ENCODE measurements at places on chromosomes 16 and 17.

GRCh38 chr17:47413872-47414271 is 90.1 kb downstream of the EFCAB13 start:
- no peak for DNase-seq

DNA sequence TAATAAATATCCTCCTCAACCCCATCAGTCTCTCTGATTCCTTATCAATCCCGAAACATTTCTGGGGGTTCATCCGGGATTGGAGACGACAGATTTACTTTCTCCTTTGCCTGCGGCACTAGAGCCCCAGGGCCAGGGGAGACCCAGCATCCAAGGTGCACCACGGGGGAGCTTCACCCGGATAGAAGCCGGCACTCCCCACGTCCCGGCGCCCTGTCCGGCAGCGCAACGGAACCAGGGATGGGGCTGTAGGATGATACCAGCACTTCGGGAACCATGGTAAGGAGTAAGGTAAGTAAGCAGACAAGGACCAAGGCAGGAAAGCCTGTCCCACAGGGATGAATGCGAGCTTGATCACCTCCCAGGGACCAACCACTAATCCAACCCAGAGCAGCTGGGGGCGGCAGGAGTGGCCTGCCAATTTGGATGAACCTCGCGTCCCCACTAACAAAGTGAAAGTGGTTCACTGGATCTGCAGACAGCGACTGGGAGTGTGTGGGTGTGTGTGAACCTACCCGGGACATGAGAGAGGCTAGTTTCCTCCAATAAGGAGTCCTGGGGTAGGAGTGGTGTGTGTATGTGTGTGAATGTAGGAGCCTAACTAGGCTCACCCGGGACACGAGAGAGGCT is 11.9 kb downstream of the POLR3K start:
- no peak for DNase-seq

DNA sequence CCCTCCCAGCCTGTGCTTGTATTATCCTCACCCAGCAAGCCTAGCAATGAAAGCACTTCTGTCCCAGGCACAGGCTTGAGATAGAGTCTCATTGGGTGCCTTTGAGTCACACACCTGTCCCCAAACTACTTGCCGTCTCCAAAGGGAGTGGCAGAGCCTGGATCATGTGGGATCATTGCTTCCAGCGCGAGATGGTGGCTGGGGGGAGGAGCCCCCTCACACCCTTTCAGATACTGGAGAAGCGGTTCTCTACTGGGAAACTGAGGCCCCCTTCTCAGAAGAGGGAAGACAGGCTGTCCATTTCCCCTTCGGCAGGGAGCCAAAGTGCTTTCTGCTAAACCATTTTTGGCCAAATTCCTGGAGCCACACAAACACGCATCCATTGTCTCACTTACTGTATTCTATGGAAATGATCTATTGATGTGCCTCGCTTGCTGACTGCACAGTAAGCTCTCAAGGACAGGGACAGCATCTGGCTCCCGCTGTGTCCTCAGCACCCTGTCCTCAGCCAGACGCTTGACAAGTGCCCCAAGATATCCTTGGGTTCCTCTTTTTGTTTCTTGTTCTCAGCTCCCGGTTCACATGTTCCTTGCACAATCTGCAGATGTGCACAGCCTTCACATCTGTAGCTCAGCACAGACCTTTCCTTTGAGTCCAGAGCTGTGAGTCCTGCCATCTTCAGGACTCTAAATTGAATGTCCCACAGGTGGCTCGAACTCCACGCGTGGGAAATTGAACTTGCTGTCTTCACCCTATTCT is 26.0 kb upstream of the DLX3 start:
- no peak for DNase-seq

GRCh38 chr16:56589141-56590039 is at the start of gene MT3:
TSS of gene MT3 (plus strand) at chr16:56589528. CDS start at chr16:56589591, 63 bp downstream.
- DNase-seq = peak; percentile 85

GRCh38 chr16:7026639-7027038 is 306.0 kb upstream of the RBFOX1 start:
- DNase-seq = no peak

GRCh38 chr16:78931678-78932077 is 668.9 kb downstream of the MAF start:
- DNase-seq = no peak

DNA sequence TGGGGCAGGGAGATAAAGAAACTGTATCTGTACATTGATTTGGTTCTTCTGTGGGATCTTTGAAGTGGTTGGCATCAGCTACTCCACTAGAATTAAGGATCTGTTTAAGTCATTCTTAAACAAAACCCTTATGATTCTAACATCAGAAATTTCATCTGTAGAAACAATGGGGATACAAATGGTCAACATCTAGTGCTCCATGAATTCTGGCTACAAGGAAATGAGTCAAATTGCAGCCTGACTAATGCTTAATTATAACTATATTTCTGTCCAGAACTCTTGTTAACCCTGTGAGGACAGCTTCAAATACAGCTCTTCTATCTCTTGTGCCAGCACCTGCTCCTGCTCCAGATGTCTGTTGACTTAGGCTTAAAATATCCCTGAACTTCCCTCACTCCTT is 13.9 kb upstream of the GINS3 start:
- DNase-seq = no peak

DNA sequence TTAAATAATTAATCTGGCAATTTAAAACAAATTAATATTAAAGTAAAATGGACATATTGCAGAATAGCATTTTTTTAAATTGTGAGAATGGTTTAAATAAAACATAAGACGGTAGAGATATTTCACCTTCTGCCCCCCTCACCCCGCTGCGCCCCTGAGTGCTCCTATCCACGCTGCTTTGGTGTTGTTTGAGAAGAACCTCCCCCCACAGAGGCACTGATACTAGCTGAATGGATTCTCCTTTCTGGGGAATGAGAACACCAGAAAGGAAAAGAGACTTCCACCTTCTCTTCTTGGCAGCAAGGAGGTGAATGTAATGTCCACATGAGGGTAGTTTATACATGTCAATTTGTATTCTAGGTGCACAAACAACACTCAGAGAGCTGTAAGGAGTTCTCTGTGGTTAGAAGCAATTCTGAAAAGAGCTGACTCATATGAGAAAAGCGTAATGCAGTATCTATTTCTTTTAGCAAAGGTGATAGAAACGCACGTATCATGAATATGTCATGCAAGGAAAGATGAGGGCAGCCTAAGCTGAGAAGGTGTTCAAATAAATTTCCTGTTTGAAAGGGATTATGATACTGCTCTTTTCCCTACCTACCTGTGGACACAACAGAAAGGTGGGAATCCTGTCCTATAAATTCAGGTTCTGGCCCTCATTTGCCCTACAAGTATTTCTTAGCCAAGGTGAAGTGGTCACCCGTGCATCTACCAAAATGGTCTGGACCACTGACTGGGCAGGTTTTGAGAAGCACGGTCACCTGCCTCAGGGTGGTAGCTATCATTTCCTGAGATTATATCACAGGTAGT is 126.9 kb downstream of the PARN start:
- no peak for DNase-seq

DNA sequence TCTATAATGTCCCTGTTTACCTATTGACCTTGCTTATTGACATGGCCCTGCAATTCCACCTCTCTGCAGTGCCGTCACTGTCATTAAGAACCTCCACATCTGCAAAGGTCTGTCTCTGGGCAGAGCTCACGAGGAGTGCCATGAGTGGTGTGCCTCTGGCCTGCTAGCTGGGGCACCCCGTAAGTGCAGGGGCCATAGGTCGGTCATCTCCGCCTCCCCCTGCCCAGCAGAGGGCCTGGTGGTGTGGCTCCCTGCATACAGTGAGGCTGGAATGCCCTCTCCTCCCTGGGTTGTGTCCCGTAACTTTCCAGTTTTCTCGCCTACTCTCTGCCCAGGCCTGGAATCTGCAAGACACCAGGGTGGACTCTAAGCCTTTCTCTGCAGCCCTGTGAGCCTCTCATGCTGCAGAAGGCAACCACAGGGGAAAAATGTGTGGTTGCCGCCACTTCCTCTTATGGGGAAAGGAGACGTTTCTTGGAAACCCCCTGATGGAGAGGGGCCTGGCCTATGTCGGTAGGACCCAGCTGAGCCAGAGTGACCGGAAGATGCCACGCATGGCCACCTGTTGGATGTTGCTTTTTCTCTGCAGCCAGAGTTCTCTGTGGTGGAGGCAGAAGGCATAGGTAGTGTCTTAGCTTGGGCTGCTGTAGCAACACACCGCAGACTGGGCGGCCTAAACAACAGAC is 2.7 kb upstream of the SNX20 start:
- DNase-seq = no peak

DNA sequence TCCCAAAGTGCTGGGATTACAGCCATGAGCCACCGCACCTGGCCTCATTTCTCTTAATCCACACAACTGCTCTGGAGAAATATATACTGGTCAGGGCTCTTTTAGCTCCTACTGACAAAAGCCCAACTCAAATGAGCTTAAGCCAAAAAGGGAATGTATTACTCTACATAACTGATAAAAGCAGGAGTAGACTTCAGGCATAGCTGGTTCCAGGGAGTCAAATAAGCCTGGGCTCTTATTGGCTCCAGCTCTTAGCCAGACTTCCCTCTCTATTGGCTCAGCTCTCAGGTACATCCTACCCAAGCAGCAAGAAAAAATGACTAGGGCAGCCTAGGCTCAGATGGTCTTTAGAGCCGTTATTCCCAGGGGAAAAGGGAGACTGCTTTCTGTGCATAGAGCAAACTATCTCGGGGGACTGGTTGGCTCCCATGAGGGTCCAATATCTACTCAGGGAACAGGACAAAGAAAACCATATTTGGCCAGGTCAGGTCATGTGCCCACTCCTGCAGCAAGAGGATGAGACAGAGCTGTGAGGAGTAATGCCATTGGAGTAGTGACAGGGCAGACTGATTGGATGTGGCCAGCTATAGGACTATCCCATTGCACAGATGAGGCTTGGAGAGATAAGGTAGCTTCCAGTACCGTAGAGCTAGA is 21.2 kb downstream of the TBX2 start:
- DNase-seq = no peak

DNA sequence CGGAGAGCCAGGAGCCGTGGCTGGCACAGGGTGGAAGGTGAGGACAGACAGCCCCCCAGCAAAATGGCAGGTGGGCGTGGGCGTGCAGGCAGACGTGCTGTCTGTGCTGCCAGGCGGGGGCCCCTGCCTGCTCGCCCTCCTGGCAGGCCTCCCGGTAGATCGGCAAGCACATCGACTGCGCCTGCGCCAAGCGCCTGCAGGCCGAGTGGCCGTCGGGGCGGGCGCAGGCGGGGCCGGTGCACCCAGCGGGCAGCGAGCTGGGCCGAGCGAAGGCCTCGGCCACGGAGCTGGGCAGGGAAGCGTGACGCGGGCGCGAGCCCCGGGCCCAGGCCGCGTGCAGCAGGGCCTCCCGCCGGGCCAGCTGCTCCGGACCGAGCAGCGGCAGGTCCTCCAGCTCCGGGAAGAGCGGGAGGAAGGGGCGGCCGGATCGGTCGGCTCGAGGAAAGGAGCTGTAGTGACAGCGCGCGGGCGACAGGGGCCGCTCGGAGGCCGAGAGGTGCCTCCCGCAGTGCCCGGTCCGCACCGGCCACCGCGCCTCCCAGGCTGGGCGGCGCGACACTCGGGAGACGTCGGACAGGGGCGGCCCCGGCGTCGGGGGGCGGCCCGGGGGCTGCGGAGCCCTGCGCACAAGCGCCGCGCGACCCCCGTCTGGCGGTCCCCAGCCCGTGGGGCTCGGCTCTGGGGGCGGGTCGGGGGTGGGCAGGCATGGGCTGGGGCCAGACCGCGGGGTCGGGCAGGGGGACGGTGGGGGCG is 16.9 kb downstream of the GRIN2C start:
- DNase-seq = peak; percentile 87

DNA sequence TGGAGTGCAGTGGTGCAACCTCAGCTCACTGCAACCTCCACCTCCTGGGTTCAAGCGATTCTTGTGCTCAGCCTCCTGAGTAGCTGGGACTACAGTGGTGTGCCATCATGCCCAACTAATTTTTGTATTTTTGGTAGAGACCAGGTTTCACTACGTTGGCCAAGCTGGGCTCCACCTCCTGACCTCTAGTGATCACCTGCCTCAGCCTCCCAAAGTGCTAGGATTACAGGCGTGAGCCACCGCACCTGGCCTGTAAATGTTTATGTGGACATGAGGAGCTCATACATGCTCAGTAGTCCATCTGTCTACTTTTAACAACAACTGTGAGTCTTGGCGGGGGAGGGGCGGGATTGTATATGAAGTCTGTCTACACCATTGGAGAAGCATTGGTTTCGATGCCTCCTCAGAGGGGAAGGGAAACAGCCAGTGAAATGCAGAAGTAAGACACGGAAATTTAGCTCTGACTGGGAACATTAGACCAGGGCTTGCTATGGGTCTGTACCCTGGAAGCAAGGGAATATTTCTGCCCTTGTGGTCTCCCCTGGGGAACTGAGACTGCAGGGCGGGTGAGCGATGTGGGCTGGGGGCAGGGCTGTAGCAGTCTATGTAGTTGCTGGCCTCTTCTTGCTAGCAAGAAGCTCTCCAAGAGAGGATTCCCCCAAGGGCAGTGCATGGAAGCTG is 9.3 kb downstream of the NUBP1 start:
- no peak for DNase-seq

- no peak for DNase-seq
Observed at GRCh38 chr17:41360296-41360995, 9.2 kb downstream of the KRT33B start.
